ENCODE measurements at places on chromosomes 16 and 17. TPM values are rescaled to one million over a fixed set of nuclear protein-coding genes. Genes with fewer than 3 reads are reported as not detected.

RNF222 gene
- under 0.01 TPM for total RNA-seq

SPNS2 gene
- total RNA-seq, result 3.9 TPM

KRTAP16-1 gene
- total RNA-seq, result not detected

PDIA2 gene
- total RNA-seq, result not detected

KRTAP2-1 gene
- total RNA-seq, result not detected

CYLD gene
- total RNA-seq, result 27.9 TPM

SPATA22 gene
- total RNA-seq, result not detected

DNAAF8 gene
- under 0.01 TPM for total RNA-seq

FDXR gene
- total RNA-seq, result 49.5 TPM

SMG1 gene
- total RNA-seq, result 68.9 TPM

CCL4L2 gene
- not detected for total RNA-seq

TBC1D26 gene
- total RNA-seq, result not detected

TBC1D3K gene
- total RNA-seq, result not detected

GLP2R gene
- total RNA-seq, result under 0.01 TPM

WWP2 gene
- 15.0 TPM for total RNA-seq

EFCAB5 gene
- not detected for total RNA-seq

OXLD1 gene
- total RNA-seq, result 73.7 TPM
